ENCODE measurements at places on chromosomes 3 and 15. TPM values are rescaled to one million over a fixed set of nuclear protein-coding genes. Genes with fewer than 3 reads are reported as not detected.

FMN1 gene
- 18.4 TPM for total RNA-seq

PLA2G4F gene
- total RNA-seq = not detected

TIPIN gene
- total RNA-seq = 7.6 TPM

BOC gene
- total RNA-seq = 45.1 TPM

DUOX1 gene
- 0.71 TPM for total RNA-seq

GPR27 gene
- total RNA-seq = 1.6 TPM

PLIN1 gene
- total RNA-seq = 3.0 TPM

ISG20 gene
- total RNA-seq = 13.3 TPM

CYP1A2 gene
- not detected for total RNA-seq

DNA sequence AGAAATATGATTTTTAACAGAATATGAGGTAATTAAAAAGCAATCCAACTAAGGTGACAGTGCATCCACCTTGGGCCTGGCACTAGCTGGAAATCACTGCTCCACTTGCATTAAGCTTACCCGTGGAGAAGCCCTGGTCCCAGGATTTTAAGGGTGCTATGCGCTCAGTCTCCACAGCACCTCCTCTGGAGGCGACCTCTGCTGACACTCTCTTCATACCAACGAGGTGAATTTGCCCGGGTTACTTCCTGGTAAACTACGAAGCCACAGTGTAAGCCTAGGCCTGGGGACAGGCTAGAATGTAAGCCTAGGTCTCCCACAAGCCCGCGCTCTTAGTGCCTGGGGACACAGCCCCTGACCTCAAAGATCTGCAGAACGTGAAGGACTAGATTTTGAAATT lies 793 bp downstream of the APOD start:
- H3K4me1 ChIP-seq = no peaks in the 10 kb centered on the region
- H3K27me3 ChIP-seq = no peaks in the 10 kb centered on the region
- no peaks in the 10 kb centered on the region for H3K36me3 ChIP-seq
- DNase-seq = no peak

GRCh38 chr15:71121442-71121841 lies 6.2 kb downstream of the THSD4 start:
- H3K27ac ChIP-seq = no peak overlapping the region
- DNase-seq = no peak
- H3K4me1 ChIP-seq = no peaks in the 10 kb centered on the region
- H3K36me3 ChIP-seq = no peaks in the 10 kb centered on the region
- H3K4me3 ChIP-seq = no peak overlapping the region

GRCh38 chr3:73766599-73767381 lies 142.0 kb upstream of the PDZRN3 start:
- peaks cover 2% of the 10 kb centered on the region for H3K4me1 ChIP-seq
- H3K27me3 ChIP-seq = no peaks in the 10 kb centered on the region
- H3K36me3 ChIP-seq = no peaks in the 10 kb centered on the region
- peak; percentile 41 for DNase-seq
- no peak overlapping the region for H3K4me3 ChIP-seq
- H3K27ac ChIP-seq = peak overlapping the region; percentile 90

DNA sequence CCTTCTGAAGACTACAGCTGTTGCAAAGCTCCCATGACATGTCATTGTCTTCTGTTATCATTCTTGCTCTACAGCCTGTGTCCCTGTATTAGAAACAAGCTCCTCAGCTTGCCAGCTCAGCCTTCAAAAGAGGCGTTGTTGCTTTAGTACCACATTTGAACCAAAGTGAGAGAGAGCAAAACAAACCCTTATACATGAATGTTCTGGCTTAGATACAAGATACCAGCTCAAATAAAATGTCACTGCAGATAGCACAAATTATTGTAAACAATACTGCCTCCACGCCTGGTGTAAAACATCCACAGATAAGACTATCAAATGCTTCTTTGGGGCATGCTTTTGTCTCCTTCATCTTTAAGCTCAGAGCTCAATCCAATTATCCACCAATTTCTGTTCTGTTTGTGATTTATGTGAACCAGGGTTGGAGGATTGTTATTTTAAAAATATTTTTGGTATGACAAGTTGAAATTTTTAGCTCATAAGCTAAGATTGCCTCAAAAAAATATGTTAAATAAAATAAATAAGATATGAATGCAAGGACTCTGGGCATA lies 403.6 kb upstream of the CDIN1 start:
- no peak overlapping the region for H3K4me3 ChIP-seq
- H3K36me3 ChIP-seq = no peaks in the 10 kb centered on the region
- no peak for DNase-seq

- H3K36me3 ChIP-seq = no peaks in the 10 kb centered on the region
- H3K4me1 ChIP-seq = peaks cover 6% of the 10 kb centered on the region
- H3K27me3 ChIP-seq = no peaks in the 10 kb centered on the region
Observed at GRCh38 chr3:187750513-187751123, 5.3 kb upstream of the BCL6 start.

DNA sequence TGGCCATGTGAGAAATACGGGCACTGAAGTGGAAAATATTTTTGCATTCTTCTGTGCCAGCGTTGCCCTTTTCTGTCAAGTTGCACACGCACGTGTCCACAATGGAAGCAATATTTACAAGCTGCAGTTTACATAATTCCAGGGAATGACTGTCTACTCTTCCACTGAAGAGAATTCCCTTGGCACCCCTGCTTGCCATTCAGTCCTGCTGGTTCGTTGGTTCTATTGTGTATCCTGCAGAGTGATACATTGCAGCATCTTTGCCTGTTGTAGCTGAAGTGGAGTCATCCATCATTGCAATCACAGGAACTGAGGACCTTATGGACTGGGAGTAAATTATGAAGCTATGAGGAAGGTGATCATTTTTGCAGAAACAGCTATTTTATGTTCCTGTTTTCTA lies 759.4 kb downstream of the ROBO2 start:
- no peak overlapping the region for H3K27ac ChIP-seq
- no peaks in the 10 kb centered on the region for H3K36me3 ChIP-seq
- no peak for DNase-seq
- H3K4me1 ChIP-seq = no peaks in the 10 kb centered on the region
- H3K27me3 ChIP-seq = no peaks in the 10 kb centered on the region

- H3K27ac ChIP-seq = no peak overlapping the region
- H3K4me1 ChIP-seq = no peaks in the 10 kb centered on the region
- no peaks in the 10 kb centered on the region for H3K27me3 ChIP-seq
Observed at GRCh38 chr3:24763393-24763792, 268.7 kb upstream of the THRB start.

- H3K4me1 ChIP-seq = no peaks in the 10 kb centered on the region
- H3K36me3 ChIP-seq = peaks cover 5% of the 10 kb centered on the region
- DNase-seq = no peak
- no peak overlapping the region for H3K4me3 ChIP-seq
- H3K27ac ChIP-seq = no peak overlapping the region
Observed at GRCh38 chr3:125478326-125478725, 41.7 kb downstream of the SNX4 start.

DNA sequence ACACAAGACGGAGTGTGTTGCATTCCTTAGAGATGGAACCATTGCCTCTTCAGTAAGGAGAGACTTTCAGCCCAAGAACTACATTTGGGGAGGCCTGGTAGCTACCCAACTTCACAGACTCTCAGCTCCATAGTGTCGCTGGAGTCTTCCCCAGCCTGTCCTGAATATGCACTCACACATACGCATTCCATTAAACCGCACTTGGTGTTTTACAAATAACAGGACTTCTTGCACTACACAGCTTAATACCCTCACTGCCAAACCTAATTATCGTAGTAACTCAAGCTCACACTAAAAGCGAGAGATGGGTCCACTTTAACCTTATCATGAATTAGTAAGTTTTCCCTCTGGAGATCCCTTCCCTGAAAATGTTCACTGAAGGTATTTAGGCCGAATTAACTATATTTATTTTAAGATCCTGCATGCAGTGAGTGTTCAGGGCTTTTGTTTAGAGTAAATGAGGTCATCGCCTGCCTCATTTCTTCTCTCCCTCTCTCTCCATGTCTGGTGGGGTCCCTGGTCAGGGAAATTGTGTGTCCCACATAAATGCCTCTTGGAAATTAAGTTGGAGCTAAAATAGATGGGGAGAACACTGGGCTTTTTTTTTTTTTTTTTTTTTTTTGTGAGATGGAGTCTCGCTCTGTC lies 171.9 kb downstream of the FAM43A start:
- no peak for DNase-seq
- no peak overlapping the region for H3K27ac ChIP-seq
- H3K4me3 ChIP-seq = no peak overlapping the region
- no peaks in the 10 kb centered on the region for H3K4me1 ChIP-seq
- no peaks in the 10 kb centered on the region for H3K36me3 ChIP-seq

DNA sequence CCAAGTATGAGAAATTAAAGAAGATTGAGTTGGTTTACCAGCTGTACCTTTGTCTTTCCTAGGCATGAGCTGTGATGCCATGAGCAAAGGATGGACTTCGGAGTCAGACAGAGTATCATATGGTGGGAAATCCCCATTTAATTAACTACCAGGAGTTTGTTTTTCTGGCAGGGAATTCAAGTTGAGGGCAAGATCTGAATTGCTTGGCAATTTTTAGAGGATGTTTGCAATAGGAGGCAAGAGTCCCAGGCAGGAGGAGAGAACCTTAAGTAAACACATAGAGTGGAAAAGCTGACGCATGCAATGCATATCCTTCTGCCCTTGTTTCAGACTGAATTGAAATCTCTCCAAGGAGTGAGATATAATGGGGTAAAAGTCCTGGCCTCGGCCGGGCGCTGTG lies 569.7 kb upstream of the MDFIC2 start:
- no peaks in the 10 kb centered on the region for H3K27me3 ChIP-seq
- no peaks in the 10 kb centered on the region for H3K36me3 ChIP-seq
- H3K4me1 ChIP-seq = peaks cover 3% of the 10 kb centered on the region

GRCh38 chr3:111324645-111325044 lies 217.4 kb upstream of the CD96 start:
- no peak for DNase-seq
- no peaks in the 10 kb centered on the region for H3K4me1 ChIP-seq
- no peak overlapping the region for H3K4me3 ChIP-seq
- no peaks in the 10 kb centered on the region for H3K36me3 ChIP-seq
- no peaks in the 10 kb centered on the region for H3K27me3 ChIP-seq

GRCh38 chr3:124981472-124981871 lies 46.9 kb upstream of the MUC13 start:
- H3K4me3 ChIP-seq = no peak overlapping the region
- no peaks in the 10 kb centered on the region for H3K4me1 ChIP-seq
- H3K27me3 ChIP-seq = no peaks in the 10 kb centered on the region
- no peaks in the 10 kb centered on the region for H3K36me3 ChIP-seq

GRCh38 chr3:30069056-30069455 lies 537.3 kb upstream of the TGFBR2 start:
- no peaks in the 10 kb centered on the region for H3K36me3 ChIP-seq
- H3K27me3 ChIP-seq = no peaks in the 10 kb centered on the region
- DNase-seq = no peak
- no peak overlapping the region for H3K4me3 ChIP-seq

GRCh38 chr3:127136706-127137105 lies 56.2 kb upstream of the PRR23E start:
- no peaks in the 10 kb centered on the region for H3K27me3 ChIP-seq
- no peak for DNase-seq
- no peaks in the 10 kb centered on the region for H3K4me1 ChIP-seq
- H3K27ac ChIP-seq = no peak overlapping the region

DNA sequence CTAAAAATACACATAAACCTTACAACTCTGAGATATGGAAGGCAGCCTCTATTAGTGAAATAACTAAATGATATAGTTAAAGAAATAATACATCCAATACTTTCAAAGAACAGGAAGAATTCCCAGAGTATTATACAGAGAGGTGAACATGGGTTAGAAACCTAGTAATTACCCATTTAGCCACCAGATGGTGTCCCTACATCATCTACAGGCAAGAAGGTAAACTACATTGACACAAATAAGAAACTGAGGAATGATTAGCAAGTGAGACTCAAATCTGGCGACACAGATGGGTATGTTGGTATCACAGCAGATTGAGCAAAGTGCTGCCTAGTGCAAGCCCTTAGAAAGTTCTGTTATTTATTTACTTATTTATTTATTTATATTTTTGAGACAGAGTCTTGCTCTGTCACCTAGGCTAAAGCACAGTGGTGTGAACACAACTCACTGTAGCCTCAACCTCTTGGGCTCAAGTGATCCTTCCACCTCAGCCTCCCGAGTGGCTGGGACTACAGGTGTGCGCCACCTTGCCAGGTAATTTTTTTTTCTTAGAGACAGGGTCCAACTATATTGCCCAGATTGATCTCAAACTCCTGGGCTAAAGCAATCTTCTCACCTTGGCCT lies 28.2 kb downstream of the NEK4 start:
- H3K36me3 ChIP-seq = peaks cover 10% of the 10 kb centered on the region
- H3K4me3 ChIP-seq = no peak overlapping the region
- no peak for DNase-seq
- no peaks in the 10 kb centered on the region for H3K4me1 ChIP-seq

- no peaks in the 10 kb centered on the region for H3K36me3 ChIP-seq
- no peak overlapping the region for H3K4me3 ChIP-seq
- no peaks in the 10 kb centered on the region for H3K4me1 ChIP-seq
- no peak for DNase-seq
Observed at GRCh38 chr15:48928877-48929538, 34.7 kb downstream of the SHC4 start.

DNA sequence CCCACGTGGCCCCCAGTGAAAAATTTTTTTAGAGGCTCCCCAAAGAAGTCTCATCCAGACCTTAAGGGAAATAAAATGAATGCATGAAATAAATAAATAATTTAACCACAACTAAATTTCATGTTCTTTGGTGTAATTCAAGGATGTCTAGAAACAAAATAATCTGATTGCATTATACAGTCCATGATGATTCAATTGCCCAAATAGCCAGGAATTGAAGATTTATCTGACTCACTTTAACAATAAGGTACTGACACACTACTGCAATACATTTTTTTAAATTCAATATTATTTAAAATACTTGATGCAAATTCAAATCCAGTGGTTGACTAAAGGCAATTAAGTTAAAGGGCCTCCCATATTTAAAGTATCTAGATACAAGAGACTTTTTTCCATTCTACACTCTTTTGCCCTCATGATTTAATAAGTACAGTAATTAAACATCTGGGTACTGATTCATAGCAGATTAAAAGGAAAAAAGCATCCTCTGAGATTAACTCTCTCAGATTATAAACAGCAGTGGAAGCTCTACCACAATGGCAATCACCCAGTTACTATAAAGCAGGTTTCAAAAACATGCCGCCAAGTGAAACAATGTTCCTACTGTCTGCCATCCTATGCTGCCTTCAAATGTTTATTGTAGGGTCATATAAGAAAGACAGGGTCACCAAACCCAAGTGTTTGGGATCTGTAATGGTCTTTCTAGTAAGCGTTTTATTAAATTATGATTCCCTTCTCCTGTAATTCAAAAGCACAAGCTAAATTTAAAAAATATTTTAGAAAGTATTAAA lies 9.9 kb downstream of the UQCC5 start:
- H3K36me3 ChIP-seq = no peaks in the 10 kb centered on the region
- no peak for DNase-seq
- H3K27me3 ChIP-seq = no peaks in the 10 kb centered on the region
- H3K4me1 ChIP-seq = no peaks in the 10 kb centered on the region
- no peak overlapping the region for H3K4me3 ChIP-seq

- no peaks in the 10 kb centered on the region for H3K36me3 ChIP-seq
- no peak overlapping the region for H3K4me3 ChIP-seq
- no peak for DNase-seq
- H3K27ac ChIP-seq = peak overlapping the region; percentile 80
- H3K4me1 ChIP-seq = peaks cover 20% of the 10 kb centered on the region
- no peaks in the 10 kb centered on the region for H3K27me3 ChIP-seq
Observed at GRCh38 chr15:45641374-45641781, 6.5 kb downstream of the SQOR start.
